ENCODE measurements at places on chromosomes 12 and 14.
A peak's percentile ranks its signal among the peaks of the same experiment; 100 is the strongest.

GRCh38 chr14:72822946-72823611, 70.8 kb downstream of the DPF3 start:
- DNase-seq, result no peak

DNA sequence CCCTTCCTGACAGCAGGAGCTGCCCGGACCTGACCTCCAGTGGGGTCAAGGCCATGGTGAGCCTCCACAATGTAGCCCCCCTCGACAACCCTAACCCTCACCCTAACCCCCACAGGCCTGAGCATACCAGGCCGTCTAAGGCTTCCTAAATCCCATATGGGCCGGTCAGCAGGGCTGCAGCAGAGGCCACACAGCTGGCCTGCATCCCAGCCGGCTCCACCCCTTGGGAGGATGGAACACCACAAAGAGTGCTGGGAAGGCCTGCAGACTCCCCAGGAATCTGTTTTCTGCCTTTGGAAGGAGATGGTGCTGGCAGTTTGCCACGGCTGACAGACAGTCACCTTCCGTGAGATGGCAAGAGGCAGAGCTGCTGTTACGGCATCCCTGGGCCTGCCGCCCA, 2.8 kb downstream of the TMEM179 start:
- no peak for DNase-seq

GRCh38 chr12:112013601-112014402, 576 bp downstream of the ERP29 start:
- peak; percentile 78 for DNase-seq

- DNase-seq, result no peak
Measured at GRCh38 chr12:4246116-4246515, 27.4 kb upstream of the CCND2 start.

GRCh38 chr14:77031759-77032490, 3.4 kb upstream of the IRF2BPL start:
- DNase-seq, result no peak

GRCh38 chr14:102445641-102446040, 63.9 kb downstream of the ANKRD9 start:
- DNase-seq, result no peak
